Endodermal cell (in vitro differentiated cells): ENCODE measurements at places on chromosomes 7 and 10.
A peak's percentile ranks its signal among the peaks of the same experiment; 100 is the strongest.

- no peak overlapping the region for H3K27ac ChIP-seq
- no peak for DNase-seq
- H3K36me3 ChIP-seq: no peaks in the 10 kb centered on the region
Observed at GRCh38 chr10:75987616-75988015, 556.2 kb downstream of the LRMDA start.

GRCh38 chr7:138663725-138664710, 37.1 kb downstream of the SVOPL start:
- H3K27me3 ChIP-seq: no peaks in the 10 kb centered on the region
- no peaks in the 10 kb centered on the region for H3K36me3 ChIP-seq
- peak overlapping the region; percentile 9 for H3K27ac ChIP-seq
- no peaks in the 10 kb centered on the region for H3K4me1 ChIP-seq
- H3K4me3 ChIP-seq: peak overlapping the region; percentile 79

GRCh38 chr7:140310337-140311002, 87.9 kb downstream of the SLC37A3 start:
- no peak for DNase-seq
- H3K36me3 ChIP-seq: no peaks in the 10 kb centered on the region
- H3K27ac ChIP-seq: no peak overlapping the region
- no peaks in the 10 kb centered on the region for H3K27me3 ChIP-seq

- H3K27me3 ChIP-seq: no peaks in the 10 kb centered on the region
- H3K27ac ChIP-seq: no peak overlapping the region
- H3K36me3 ChIP-seq: peaks cover 15% of the 10 kb centered on the region
- no peaks in the 10 kb centered on the region for H3K4me1 ChIP-seq
- H3K4me3 ChIP-seq: no peak overlapping the region
Observed at GRCh38 chr10:110803830-110804338, 67.8 kb upstream of the PDCD4 start.

- H3K36me3 ChIP-seq: peaks cover 5% of the 10 kb centered on the region
- no peaks in the 10 kb centered on the region for H3K27me3 ChIP-seq
- no peaks in the 10 kb centered on the region for H3K4me1 ChIP-seq
- no peak overlapping the region for H3K27ac ChIP-seq
- H3K4me3 ChIP-seq: no peak overlapping the region
- DNase-seq: no peak
Observed at GRCh38 chr7:38199154-38199553, 21.1 kb downstream of the STARD3NL start.
